Stromal cell of bone marrow (primary cell): ENCODE measurements at places on chromosomes 4 and X.
A peak's percentile ranks its signal among the peaks of the same experiment; 100 is the strongest.

- DNase-seq = peak; percentile 15
Measured at GRCh38 chr4:140423106-140423505, 4.3 kb downstream of the CLGN start.

GRCh38 chr4:159191989-159192388, 89.1 kb downstream of the RAPGEF2 start:
- DNase-seq = peak; percentile 67

GRCh38 chr4:94691552-94691951, 66.2 kb upstream of the BMPR1B start:
- no peak for DNase-seq

DNA sequence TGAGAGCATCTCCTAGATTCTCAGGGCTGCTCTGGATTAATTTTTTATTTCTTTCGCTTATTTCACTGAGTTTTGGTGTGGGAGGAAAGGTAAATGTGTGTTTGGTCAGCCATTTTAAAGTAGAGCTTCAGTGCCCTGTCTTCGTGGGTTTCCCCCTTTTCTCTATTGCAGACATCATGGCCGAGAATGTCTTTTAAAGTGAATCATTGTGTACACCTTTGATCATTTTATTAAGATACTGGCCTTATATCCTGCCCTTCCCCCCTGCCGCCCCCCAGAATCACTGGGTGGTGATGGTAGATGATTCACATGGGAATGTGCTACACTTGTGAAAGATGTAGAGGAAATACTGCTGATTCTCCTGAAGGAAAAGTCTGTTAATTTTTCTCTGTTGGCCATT, 23.8 kb downstream of the CDKL5 start:
- DNase-seq = no peak

DNA sequence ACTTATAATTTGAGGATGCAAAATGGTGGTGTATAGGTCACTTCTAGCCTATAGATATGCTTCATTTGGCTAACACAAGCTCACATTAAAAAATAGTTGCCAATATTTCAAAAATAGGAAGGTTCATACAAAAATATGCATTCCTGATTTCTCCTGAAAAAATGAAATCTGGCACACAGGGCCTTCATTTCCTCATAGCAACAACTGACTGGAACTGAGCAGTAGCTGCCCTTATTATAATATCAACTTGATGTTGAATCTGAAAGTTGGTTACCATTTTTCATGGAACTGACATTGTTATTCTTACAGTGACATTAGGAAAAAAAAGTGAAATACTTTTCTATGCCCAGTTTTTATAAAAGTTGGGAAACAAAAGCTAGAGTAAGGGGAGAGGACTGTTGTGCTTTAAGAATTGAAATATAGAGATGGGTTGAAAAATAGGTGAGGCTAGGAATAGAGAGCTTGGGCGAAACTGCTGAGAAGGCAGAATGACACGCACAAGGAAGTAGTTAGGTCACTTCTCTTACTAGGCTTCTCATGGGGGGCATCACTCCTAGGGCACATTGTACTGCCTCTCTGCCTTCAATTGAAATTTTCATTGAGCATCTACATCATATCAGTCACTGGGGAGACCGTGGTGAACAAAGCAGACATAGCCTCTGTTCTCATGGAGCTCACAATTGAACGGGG, 43.1 kb upstream of the C1GALT1C1 start:
- DNase-seq = no peak

- DNase-seq = no peak
Measured at GRCh38 chrX:1610736-1611135, 4.1 kb upstream of the ASMT start.

DNA sequence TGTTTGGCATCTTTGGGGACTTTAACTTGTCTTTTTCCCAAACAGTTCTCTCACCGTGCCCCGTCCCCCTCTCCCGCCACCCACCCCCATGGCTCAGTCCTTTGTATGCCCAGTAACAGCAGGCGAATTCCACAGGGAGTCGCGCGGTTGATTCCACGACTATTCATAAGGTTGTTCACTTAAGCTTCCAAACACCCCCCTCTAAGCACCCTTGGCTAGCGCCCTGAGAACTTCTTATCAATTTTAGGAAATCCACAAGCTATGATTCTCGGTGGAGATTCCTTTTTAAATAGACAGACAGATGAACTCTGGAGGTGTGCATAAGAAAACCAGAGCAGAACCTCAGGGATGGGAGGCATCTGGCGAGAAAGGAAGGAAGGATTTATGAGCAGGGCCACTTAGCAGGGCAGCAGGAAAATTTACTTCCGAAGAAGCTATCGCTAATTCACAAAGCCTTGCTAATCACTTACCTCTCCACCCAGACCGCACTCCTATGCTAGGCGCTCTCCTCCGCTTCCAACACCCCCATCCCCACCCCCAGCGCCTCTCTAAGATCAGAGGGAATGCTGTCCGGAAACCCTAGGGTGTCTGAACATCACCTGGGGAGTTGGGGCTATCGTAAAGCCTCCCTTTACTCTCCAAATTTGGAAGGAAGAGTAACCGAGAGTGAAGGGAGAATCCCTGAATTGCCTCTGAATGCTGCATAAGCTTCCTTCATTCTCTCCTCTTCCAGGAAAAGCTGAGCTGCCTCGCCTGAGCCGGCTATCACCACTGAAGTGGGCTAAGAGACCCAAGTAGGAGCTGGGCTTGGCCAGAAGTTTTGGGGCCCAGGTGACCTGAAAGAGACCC, 1.7 kb downstream of the UNC5C start:
- no peak for DNase-seq

GRCh38 chr4:138103597-138104283, 138.4 kb downstream of the SLC7A11 start:
- DNase-seq = no peak

DNA sequence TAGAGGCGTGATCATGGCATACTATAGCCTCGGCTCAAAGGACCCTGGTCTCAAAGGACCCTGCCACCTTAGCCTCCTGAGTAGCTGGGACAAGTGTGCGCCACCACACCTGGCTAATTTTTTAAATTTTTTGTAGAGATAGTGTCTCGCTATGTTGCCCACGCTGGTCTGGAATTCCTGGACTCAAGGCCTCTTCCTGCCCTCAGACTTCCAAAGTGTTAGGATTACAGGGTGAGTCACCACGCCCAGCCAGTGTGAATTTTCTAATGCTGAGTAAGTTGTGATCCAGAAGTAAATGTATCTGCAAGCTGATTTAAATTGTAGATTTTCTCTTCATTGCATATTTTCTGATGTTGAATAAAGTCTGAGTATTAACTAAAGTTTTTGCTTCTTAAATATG, 2.6 kb upstream of the ZNF674 start:
- peak; percentile 48 for DNase-seq

GRCh38 chrX:42624524-42624923, 153.4 kb downstream of the PPP1R2C start:
- DNase-seq = no peak

DNA sequence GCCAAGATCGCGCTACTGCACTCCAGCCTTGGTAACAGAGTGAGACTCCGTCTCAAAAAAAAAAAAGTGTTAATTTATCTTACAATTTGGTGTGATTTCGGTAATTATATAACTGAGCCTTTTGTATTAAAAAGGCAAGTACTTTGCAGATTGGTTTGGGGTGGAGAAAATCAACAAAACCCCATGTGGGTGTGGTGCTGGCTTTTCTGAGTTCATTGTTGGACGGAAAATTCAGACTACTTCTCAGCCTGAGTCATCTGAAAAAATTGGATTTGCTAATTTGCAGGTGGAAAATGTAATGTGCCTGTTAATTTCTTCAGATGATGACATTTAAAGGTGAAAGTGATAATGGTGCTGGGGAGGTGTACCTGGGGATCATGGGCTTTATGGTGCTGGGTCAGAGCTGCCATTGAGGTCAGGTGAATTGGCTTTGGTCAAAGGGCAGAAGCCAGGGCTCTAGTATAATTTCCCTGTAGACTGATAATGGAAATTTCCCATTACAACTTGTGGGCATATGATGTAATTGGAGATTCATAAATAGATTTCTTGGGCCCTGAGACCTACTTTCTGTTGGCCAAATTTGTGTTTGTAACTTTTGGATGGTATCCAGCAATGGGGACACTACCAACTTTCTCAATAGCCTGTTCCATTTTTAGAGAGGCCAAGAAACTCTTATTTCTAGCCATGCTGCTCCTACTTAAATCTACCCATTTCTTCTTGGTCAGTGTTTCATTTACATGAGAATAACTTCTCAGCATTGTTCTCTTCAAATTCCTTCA, 74.3 kb upstream of the TEX13D start:
- no peak for DNase-seq

- peak; percentile 41 for DNase-seq
Measured at GRCh38 chr4:99868126-99868596, 26.1 kb downstream of the LAMTOR3 start.

DNA sequence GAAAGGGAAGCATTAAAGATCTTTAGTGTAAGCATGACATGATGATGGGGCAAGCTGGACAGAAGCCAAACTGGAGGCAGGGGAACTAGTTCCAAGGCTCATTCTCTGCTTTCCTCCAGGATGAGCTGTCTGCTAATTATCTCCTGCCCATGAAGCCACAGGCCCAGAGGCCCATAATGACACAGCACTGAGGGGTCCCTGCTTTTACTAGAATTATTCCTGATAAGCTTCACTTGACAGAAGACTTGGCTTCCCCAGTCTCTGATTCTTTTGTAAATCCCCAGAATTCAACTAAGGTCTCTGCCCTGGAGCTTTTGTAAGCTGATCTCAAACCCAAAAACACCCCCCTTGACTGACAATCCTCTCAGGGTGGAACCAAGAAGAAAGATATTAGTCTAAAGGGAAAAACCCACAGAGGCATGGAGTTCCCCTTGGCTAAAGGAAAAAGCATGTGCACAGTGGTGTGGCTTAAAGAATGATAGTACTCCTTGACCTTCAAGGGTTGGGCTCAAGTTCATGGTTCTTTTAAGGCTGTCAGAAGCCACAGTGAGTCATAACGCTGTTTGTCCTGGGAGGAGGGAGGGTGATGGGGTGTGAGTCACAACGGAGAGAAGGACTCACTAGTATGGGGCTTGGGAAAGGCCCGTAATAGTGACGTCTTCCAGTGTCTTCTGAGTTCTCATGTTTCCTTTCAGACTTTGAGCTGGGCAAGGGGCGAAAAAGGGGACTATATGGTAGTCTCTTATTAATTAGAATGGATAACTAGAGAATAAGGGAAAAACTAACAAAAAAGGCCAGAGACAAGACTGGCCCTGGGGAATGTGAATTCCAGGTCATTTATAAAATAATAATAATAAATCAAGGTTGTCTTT, 146.0 kb upstream of the CPEB2 start:
- DNase-seq = peak; percentile 100

DNA sequence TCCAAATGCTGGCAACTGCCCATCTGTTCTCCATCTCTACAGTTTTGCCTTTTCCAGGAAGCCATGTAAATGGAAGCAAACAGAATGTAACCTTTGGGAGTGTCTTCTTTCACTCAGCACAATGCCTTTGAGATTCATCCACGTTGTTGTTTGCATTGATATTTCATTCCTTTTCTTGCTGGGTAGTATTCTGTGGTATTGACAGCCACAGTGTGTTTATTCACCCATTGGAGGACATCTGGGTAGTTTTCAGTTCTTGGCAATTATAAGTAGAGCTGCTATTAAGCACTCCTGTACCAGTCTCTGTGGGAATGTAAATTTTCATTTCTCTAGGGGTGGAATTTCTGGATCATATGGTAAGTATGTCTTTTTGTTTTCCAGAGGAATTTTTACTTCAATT, 194.3 kb upstream of the RPS6KA3 start:
- DNase-seq = no peak
